Fibroblast of villous mesenchyme (primary cell): ENCODE measurements at places on chromosomes 1 and 21. TPM values are rescaled to one million over a fixed set of nuclear protein-coding genes. Genes with fewer than 3 reads are reported as not detected.

DNA sequence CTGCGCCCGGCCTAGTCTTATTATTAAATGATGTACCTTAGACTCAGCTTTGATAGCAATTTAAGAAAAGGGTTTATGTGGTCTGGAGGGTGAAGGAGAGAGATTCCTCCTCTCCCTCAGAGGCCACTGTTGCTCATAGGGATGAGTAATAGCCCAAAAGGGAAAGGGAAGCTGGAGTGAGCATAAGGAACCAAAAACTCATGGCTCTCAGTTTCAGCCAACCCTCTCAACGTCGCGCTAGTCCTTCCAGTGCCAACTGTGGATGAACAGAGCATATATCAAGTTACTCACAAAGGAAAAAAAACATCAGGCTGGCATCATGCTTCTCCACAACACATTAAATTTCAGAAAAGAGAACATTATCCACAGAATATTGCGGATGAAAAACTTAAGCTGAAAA lies 8.3 kb upstream of the GPR89B start:
- DNase-seq = no peak

DNA sequence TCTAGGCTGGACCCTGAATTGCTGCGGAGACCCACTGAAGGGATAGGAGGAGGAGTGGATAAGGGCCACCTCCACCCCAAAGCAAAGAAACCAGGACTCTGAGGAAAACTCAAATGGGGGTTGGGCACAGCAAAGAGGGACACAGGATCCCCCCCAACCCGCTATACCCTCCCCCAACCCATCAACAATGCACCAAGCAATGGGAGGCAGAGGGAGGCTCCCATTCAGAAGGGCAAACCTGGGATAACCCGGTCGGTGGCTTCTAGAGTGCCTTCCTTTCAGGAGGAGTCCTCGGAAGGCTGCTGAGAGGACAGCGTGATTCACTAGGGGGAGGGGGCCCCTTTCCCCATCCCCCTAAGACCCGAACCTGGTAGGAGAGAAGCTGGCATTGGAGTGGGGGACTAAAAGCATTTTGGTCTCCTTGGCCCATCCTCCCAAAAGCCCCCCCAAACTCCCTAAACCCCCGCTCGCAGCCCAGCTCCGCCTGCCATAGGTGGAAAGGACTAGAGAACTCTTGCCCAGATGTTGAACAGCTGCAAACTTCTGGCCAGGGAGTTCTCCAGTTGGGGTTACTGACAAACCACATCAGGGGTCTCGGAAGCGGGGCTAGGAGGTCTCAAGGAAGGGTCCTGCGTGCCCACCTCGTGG lies 1.3 kb downstream of the MEF2D start:
- no peak for DNase-seq

DNA sequence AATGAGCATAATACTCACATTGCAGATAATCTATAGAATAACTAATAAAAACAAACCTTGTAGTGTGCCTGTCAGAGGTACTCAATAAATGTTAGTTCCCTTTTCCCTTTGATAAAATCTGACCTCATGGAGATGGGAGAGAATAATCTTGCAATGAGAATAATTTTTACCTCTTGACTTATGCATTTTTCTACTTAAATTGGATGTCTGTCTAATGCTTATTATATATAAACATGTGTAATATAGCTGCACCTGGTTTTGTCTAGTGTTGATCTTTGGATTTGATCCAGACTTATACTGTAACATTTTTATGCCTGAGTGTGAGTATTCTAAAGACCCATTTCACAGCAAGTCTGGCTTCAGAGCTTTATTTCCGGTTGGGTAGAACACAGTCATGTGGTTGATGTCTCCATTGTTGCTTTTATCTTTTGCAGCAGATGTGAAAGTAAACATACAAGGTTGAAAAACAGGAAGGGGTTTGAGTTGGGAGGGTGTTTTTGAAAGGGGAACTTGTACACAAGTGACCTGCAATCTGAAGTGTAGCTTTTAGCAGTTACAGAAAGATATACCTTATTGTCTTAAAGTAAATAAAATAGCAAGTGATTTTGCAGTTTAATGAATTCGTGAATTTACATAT lies 12.4 kb downstream of the EPB41 start:
- peak; percentile 18 for DNase-seq

- no peak for DNase-seq
Observed at GRCh38 chr21:43814215-43815106, 25.1 kb downstream of the RRP1 start.

DNA sequence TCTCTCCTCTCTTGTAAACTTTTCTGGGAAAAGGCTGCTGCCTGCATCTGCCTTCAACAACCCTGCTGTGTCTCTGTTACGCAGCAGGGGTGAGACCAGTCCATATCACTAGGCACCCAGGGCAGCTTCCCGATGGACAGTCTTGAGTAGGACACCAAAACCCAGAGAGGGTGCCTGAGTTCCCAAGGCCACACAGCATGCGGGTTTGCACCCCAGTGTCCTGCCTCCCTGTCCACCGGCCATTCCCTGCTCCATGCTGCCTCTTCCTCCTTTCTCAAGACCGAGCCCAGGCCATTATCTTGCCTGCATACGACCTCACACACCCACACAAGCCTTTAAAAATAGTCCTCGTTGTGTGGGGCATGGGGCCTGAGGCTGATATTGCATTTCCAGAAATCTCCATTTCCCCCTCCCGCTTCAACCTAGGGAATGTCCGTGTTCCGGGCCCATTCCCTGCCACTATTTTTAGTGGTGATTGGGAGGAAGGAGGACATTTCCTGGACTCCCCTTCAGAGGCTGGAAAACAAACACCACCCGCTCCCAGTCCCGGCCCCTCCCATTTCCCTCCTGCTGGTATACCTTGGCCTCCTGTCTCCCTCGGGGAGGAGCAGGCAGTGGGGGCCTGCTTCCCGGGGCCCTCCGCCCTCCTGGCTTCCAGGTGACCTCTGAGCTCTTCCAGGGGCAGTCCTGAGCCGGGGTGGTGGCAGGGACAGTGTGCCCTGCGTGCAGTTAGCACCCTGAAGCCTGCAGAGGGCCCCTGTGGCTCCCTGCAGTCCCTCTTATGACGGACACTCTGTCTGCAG lies 132.4 kb upstream of the TMEM51 start:
- no peak for DNase-seq

DNA sequence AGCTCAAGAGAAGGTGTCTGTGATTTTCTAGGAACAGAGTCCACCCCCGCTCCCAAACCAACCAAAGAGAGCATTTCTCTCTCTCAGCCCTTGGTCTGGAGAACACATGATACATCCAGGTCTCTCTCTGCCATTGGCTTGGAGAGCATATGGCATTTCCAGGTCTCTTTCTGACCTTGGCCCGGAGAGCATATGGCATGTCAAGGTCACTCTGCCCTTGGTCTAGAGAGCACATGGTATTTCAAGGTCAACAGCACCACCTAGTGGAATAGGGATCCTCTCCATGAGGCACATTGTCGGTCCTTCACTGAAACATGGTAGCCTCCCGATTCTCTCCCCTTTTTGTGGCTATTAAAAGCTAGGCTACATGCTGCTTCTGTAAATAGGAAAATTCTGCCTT lies 437.7 kb upstream of the OLFM3 start:
- DNase-seq = no peak

- DNase-seq = peak; percentile 46
Observed at GRCh38 chr1:222792744-222793143, 22.1 kb upstream of the DISP1 start.

DNA sequence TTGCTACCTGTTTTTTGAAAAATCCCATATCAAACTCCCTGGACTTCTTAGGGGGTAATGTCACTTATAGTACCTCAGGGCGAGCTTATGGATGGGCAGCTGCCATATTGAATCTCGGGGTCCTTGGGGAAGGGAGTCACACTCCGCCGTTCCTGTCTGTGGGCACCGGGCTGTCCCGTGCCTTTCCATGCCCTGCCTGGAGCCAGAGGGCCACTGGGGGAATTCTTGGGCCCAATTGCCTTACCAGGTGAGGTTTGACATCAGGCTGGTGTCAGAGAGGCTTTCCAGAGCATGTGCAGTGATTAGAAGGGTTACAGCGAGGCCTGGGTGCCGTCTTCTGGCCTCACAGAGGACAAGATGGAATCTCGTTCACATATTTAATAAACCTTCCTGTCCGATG lies 28.8 kb downstream of the QSOX1 start:
- DNase-seq = no peak

DNA sequence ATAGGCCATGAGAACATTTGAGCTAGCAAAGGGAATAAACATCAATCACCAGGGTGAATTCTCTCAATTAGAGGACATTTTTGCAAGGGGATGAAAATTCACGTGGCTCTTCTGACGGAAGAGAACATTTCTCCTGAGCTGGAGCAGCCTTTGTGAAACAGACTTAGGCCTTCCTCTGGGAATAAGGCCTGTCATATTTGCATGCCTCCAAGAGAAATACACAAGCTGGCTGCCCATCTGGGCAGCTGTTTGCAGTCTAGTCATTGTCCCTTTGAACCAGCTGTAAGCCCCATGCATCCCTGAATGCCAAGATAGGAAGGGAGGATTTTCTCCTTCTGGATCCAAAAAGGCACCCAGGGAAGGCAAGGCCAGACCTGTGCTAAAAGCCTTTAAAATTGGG lies 5.5 kb downstream of the LEMD1 start:
- DNase-seq = no peak

DNA sequence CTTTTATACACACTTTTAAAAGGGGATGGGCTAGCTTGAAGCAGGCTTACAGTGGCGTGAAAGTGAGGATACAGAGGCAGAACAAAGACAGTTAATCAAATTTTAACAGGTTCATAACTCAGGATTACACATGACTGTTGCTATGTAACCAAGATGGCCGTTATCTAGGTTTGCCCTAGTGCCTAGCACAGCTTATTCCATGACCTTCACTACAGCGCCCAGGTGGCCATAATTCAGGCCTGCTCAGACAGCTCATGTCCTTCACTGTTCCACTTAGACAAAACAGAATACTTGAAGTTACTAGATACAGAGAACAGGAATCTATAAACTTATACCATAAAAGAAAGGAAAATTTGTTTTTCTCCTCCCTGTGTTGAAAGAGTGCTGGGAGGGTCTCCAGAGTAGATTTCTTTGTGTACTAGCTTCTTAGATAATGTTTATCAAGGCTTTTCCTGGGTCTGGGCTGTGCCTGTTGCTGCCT lies 6.2 kb upstream of the SPRR2F start:
- no peak for DNase-seq

DNA sequence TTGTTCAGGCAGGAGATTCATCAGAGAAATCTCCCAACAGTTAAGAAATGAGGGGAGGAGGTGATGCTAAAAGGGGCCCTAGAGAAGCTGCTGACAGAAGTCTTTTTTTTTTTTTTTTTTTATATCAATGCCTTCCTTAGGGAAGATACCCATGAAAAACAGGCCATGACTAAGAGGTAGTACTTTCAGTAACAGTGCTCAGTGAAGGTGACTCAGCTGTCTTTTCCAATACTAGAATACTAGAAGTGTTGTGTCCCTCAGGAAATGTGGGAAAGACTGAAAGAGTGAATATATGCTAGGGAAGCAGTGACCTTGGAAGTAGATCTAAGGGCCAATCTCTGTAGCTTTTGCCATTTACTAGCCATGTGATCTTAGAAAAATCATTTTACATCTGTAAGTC lies 52.4 kb upstream of the SLFNL1 start:
- peak; percentile 13 for DNase-seq

The OR2L5 gene
- not detected in 2 replicates for total RNA-seq

The CFHR1 gene
- 0.86 TPM in 1 of 2 replicates, not detected in the other for total RNA-seq

The ASTN1 gene
- not detected in 2 replicates for total RNA-seq

The RPTN gene
- not detected in 2 replicates for total RNA-seq

The FAM72B gene
- total RNA-seq = 0.97 and 5.2 TPM in 2 replicates

The TTC34 gene
- total RNA-seq = 0.32 and 0.43 TPM in 2 replicates

The FMO1 gene
- under 0.01 TPM in 2 replicates for total RNA-seq
